AG09309 (cell line): ENCODE measurements at places on chromosomes 13 and 19.

DNA sequence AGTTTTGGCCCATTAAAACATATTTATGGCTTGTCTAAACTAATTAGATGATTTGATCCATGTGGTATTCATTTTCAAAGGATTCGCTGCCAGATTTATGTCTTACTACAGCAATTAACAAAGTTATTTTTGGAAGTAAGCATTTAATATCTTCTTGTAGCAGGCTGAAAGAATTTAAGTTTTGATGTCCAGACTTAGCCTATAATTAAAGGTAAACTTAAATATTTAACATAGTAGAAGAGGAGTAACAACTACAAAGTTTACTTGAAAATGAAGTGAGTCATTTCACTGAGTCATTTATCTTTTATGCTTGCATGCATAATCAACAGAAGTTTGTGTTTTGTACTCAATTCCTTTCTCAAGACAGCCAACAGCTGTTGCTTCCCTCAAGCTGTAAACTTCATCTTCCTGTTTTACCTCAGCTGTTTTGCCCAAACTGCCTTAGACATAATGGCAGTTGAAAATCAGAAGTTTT is 58.1 kb downstream of the EDNRB start:
- DNase-seq, result no peak

GRCh38 chr19:48968179-48968661 is 3.1 kb downstream of the FTL start:
- DNase-seq, result no peak

- no peak for DNase-seq
Measured at GRCh38 chr19:56687031-56687430, 15.5 kb upstream of the ZNF835 start.

DNA sequence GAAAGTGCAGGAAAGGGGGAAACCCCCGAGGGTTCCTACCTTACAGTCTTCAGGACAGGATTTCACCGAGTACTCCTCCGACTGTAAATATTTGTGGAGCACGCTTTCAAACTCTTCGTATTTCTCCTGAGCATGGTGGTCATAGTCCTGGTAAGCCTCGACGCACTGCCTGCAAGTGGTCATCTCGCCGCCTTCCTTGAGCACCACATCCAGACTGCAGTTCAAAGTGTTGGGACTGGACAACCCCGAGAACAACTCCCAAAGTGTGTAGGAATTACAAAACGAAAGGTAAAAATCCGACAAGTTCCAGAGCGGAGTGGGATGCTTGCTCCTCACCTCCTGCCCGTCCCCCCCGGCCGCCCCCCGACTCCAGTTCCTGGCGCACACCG is 349.7 kb downstream of the LIG4 start:
- DNase-seq, result no peak

- no peak for DNase-seq
Measured at GRCh38 chr19:28636016-28636629, 576.8 kb downstream of the UQCRFS1 start.

GRCh38 chr19:36605101-36605876 is at the start of gene ZNF382:
Gene ZNF382 (plus strand): TSS chr19:36605313. CDS start chr19:36609915, 4,602 bp downstream.
- DNase-seq, result no peak

GRCh38 chr13:60282186-60282585 is 114.8 kb upstream of the TDRD3 start:
- no peak for DNase-seq

- DNase-seq, result no peak
Measured at GRCh38 chr13:73675821-73676220, 458.4 kb downstream of the KLF12 start.

- no peak for DNase-seq
Measured at GRCh38 chr19:54460230-54461005, 3.2 kb downstream of the LENG9 start.

GRCh38 chr13:44971656-44972595 is 17.3 kb downstream of the NUFIP1 start:
- DNase-seq, result no peak

GRCh38 chr13:93101226-93101734 is 125.3 kb upstream of the GPC6 start:
- no peak for DNase-seq

DNA sequence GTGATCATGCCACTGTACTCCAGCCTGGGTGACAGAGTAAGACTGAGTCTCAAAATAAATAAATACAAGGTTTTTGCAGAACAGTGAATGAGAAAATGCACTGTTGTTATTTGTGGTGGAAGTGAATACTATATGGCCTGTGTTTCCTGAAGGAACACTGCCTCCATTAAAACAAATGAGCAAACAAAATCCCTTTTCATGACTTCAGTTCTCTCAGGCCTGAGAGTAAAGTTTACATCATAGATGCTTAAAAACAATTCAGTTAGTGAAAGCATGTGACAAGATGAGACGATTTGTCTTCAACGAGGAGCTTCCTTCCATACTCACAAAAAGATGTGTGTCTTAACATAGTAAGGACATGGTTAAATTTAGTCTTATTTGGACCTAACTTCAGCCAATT is 14.4 kb downstream of the SPINT2 start:
- DNase-seq, result no peak

- DNase-seq, result no peak
Measured at GRCh38 chr13:72435251-72435650, 292.2 kb downstream of the MZT1 start.

DNA sequence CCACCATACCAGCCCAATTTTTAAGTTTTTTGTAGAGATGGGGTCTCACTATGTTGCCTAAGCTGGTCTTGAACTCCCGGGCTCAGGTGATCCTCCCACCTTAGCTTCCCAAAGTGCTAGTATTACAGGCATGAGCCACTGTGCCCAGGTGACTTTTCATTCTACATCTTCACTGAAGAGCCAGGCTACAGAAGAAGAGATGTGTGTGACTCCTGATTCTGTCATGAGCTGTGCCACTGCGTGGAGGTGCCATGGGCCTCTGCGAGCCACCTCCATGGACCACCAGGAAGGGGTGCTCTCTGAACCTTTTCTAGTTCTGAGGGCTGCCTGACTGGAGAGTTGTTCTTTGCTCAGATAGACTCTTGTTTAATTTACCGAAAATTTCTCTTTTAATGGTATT is 56.6 kb upstream of the RANBP3 start:
- no peak for DNase-seq

DNA sequence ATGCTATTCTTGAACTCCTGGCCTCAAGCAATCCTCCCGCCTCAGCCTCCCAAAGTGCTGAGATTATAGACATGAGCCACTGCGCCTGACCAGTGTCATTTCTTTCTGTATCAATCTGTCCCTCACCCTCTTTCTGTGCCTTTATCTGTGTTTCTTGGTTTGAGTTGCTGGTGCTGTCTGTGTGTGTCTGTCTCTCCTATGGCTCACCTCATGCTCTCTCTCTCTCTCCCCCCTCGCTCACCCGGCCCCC is 9.9 kb downstream of the IRF2BP1 start:
- DNase-seq, result no peak

- no peak for DNase-seq
Measured at GRCh38 chr13:106555631-106556328, 12.2 kb downstream of the ARGLU1 start.

DNA sequence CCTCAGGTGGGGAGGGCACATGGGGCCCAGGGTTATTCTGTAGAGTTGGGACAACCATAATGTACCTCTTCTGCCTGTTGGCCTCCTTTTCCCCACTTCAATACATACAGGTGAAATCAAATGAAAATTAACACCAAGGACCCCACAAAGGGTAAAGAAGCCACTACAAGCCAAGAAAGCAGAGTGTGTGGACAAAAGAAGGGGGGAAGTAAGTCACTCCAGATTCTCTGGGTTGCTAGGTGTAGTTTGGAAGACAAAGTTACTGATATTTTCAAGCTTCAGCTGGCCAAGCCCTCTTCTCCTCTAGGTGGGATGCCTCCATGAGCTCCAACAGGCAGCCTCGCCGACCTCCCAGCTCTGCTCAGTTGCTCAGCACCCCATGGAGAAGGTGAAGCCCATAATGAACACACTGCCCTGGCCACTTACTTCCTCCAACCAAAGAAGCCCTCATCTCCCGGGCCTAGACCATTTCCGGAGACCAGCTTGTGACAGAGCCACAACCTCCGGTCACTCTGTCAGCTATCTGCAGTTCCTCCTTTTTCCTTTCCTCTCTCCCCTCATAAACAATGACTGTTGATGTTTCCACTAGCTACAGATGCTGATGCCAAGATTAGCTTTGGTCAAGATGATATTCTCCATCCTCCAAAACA is 66.8 kb upstream of the MED4 start:
- no peak for DNase-seq

DNA sequence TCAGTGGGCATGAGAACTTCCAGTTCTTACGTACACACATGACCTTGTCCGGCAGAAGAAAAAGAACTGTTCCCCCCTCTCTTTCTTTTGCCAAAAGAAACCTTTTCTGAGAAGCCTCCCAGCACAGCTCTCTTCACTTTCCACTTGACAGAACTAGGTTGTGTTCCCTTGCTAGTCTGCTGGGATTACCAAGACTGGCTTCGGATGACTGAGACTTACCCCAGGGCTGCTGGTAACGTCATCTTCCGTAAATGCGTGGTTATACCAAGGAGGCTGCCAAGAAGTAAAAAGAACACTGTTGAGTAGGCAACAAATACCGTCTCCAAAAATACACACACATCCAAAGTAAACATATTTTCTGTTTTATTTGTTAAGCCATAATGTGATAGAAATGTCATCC is 908.2 kb downstream of the EFNB2 start:
- no peak for DNase-seq

GRCh38 chr13:33996636-33997035 is 178.7 kb downstream of the RFC3 start:
- DNase-seq, result no peak

DNA sequence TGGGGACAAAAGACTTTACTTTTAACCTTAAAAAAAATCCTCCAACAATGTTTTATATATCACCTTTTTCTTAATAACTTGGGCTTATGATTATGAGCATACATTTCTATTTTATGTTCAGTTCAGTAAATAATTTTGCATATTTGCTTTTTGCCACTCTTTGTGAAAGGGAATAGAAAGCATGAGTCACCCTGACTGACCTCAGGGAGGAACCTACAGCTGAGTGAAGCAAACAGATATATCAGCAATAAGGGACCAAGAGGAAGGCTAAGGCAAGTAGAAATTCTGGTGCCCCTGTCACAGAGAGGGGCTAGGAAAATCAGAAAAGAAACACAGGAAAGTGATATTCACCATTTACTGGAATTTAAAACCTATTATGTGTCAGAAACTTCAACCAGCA is 37.2 kb upstream of the SOHLH2 start:
- no peak for DNase-seq

DNA sequence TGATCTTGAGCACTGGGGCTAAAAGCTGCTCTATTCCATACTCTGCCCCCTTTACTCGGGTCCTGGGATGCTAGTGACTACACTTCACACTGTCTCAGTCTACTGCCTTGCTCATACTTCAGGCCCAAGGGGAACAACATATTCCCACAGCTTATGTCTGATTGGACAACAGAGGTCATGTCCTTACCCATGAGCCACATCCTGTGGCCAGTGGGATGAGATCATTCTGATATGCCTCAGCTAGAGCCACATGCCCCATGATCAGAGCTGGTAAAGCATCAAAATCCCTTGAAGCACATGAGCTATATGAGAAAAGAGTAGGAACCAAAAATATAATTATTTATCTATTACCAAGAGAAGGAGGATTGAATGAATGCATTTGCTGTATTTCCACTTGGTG is 290.1 kb upstream of the TSHZ3 start:
- DNase-seq, result no peak

DNA sequence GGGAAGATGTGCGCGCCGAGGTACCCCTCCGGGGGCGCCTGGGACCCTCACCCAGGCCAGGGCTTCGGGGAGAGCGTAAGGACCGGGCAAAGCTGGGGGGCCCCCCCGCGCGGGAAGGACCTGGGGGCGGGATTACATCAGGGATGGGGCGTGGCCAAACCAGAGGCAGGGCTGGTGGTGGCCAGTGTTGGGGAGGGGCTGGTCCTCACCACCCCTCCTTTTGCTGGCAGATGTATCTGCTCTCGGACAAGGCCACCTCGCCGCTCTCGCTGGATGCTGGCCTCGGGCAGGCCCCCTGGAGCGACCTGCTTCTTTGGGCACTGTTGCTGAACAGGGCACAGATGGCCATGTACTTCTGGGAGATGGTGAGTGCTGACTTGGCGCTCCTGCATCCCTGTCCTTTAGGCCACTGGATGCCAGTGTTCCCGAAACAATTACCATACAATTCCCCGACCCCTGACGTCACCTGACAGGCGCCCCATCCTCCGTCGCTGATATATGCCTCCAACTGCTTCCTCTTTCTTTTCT is 25.3 kb downstream of the TRPM4 start:
- DNase-seq, result no peak

DNA sequence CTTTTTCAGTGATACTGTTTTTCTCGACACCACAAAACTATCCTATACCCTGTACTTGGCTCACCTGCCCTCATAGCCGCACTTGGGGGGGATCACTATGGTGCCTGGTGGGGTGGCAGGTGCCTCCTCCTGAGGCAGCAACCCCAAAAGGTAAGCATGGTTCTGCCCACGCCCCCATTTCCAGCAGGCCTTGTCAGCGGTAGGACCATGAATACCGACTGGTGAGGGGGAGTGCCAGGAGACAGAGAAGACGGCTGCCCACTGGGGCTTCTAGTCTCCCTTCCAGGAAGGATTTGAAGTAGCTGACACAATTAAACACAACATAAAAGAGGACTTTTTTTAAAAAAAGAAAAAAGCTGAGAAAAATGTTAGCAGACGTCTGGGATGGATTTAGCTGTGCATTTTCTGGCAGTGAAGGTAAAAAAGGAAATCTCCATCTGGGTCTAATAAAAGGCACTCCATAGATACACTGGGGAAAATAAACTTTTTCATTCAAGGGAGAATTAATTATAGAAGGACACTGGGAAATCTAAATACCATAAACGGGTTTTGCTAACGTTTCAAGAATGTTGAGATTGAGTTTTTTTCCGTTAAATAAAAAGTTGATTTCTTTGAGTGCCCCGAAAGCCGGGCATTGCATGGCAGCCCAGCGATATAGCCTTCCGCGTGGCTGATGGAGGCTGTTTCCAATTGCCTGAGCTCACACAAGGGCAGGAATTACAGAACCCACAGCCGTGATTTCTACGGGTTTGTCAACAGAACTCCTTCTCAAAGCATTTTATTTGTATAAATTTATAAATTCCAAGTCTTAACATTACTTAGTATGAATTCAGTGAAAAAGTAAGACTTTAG is 45.1 kb downstream of the ATP11A start:
- no peak for DNase-seq

- DNase-seq, result peak; percentile 44
Measured at GRCh38 chr19:10344780-10345179, 5.4 kb upstream of the ICAM3 start.

GRCh38 chr13:21833921-21834320 is 163.0 kb downstream of the FGF9 start:
- no peak for DNase-seq

DNA sequence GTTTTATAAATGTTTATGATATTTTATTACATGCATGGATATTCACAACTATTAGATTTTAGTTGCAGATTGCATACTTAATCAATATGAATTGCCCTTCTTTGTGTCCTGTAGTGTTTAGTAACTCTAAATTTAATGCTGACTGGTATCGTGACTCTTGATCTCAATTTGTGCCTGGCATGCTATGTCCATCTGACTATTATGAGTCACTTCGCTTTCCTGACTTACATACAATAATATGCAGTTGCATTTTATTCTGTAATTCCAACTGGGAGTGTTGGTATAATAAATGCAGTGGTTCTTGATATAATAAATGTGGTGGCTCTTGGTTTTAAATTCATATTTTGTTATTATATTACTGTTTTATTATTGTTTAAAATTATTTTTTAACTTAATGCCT is 277.5 kb downstream of the LIG4 start:
- DNase-seq, result no peak
